Activated CD8-positive, alpha-beta memory T cell treated with anti-CD3 and anti-CD28 coated beads for 1 hour (primary cell): ENCODE measurements at places on chromosomes 16 and 17.

DNA sequence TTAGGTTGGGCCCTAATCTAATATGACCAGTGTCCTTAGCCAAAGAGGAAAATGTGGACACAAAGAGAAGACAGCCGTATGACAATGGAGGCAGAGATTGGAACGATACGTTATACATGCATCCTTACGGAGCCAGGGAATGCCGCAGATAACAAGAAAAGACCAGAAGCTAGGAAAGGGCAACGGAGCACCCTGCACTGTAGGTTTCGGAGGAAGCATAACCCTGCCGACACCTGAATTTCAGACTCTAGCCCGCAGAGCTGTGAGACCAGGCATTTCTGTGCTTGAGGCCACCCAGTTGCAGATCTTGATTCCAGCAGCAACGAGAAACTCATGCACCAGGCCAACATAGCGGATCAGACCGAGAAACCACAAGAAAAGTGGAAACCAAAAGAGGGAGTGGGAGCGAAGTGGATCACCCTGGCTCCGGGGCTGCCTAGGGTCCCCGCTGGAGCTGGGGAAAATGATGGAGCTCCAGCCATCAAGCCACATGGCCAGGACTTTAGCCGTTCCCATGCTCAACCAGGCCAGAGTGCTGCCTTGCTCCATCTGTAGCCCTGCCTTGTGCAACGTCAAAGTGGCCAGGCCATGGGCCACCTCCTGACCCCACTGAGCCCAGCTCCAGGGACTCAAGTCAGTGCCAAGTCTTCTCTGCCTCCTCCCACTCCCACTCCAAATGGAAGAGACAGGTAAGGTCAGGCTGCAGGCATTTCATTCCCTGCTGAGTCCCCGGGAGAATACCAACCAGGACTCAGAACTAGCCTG, 51.7 kb upstream of the RPL38 start:
- DNase-seq = no peak

GRCh38 chr16:7596308-7596707, 263.7 kb downstream of the RBFOX1 start:
- no peak for DNase-seq

DNA sequence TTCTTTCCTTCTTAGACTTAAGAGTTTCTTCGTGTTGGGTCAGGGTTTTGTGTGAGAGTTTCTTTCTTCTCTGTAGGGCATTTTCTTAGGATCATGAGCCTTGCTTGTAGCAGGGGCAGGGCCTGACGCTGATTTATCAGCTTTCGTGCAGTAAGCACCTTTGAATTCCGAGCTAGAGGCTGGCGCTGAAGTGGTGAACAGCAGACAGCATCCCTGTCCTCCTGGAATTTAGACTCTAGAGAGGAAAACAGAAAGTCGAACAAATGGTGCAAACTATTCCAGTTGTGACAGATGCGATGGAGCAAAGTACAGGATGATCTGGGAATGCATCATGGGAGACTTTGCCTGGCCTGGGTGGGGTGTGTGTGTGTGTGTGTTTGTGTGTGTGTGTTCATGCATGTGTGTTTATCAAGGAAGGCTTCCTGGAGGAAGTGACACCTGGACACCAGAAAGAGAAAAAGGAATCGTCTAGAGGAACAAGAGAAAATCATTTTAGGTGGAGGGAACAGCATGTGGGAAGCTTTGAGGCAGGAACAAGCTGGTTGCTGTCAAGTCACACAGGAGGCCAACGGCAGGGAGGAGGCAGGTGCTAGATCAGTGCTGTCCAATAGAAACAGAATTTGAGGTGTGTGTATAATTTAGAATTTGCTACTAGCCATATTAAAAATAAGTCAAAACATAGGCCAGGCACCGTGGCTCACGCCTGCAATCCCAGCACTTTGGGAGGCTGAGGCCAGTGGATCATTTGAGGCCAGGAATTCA, 60.2 kb downstream of the WWP2 start:
- DNase-seq = no peak

DNA sequence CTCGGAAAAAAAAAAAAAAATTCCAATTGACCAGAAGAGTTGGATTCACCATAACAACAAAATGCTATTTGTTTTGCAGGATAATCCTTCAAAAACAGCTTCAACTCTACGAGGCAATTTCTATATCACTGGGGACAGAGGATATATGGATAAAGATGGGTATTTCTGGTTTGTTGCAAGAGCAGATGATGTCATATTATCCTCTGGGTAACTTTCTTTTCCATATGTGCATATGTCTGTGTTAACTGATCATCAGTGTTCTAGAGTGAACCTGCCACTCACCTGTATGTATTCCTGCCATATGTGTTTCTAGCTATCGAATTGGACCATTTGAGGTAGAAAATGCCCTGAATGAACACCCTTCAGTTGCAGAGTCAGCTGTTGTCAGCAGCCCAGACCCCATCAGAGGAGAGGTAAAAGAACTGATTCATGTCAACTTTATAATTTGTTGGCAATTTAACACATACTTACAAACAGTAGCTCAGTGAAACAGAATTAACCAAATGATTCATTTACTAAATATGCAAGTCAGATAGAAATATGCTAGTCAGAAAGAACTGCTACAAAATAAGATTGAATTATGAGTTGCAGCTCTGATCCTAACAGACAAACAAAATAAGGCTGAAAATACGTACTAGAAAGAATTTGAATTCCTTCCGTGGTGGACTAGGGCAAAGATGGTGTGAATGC, 14.2 kb downstream of the ERI2 start:
- no peak for DNase-seq

- DNase-seq = no peak
Measured at GRCh38 chr17:17548044-17548443, 43.5 kb downstream of the PEMT start.

DNA sequence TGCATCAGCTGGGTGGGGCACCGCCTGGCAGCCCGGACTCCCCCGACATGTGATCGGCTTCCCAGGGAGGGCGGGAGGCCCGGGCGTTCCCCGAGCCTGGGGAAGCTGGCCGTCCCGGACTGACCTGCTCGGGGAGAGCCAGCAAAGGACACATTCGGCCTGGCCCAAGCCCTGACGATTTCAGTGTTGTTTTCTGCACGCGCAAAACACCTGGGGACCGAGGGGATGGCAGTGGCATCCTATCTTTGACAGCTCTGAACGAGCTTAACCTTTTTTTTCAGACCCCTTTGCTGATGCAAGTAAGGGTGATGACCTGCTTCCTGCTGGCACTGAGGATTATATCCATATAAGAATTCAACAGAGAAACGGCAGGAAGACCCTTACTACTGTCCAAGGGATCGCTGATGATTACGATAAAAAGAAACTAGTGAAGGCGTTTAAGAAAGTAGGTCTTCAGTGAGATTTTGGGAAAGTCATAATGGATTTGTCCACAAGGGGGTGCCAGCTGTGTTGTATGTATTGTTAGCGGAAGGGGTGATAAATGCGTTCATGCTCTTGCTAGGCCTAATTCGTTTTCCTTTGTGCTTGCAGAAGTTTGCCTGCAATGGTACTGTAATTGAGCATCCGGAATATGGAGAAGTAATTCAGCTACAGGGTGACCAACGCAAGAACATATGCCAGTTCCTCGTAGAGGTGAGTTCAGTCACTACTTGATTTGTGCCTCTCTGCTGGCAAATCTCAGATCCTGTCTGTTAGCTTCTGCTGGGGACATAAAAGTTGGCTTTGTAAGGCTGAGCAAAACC, 1.0 kb downstream of the EIF1 start:
- DNase-seq = no peak

DNA sequence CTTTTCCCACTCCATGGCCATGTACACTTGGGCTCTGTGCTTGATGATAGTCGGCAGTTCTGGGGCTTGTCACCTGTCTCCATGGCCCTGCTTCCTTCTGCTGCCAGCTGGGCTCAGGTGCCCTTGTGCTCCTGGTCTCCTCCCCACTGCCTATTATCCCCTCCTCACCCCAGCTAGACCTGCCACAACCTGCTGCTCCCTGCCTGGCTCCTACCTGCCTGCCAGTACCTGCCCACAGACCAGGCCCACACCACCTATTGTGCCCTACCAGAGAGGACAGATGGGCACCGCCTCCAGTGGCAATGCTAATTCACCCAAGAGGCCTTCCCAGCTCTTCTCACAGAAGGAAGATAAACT, 538 bp upstream of the RAPGEFL1 start:
- no peak for DNase-seq

- no peak for DNase-seq
Measured at GRCh38 chr16:85605051-85605911, 7.8 kb upstream of the GSE1 start.

- DNase-seq = no peak
Measured at GRCh38 chr16:120756-121155, 17.7 kb downstream of the NPRL3 start.
